ACHN (cell line): ENCODE measurements at places on chromosomes 11 and 22.

GRCh38 chr22:41970601-41971000, 1.4 kb downstream of the SEPTIN3 start:
- no peak for DNase-seq

DNA sequence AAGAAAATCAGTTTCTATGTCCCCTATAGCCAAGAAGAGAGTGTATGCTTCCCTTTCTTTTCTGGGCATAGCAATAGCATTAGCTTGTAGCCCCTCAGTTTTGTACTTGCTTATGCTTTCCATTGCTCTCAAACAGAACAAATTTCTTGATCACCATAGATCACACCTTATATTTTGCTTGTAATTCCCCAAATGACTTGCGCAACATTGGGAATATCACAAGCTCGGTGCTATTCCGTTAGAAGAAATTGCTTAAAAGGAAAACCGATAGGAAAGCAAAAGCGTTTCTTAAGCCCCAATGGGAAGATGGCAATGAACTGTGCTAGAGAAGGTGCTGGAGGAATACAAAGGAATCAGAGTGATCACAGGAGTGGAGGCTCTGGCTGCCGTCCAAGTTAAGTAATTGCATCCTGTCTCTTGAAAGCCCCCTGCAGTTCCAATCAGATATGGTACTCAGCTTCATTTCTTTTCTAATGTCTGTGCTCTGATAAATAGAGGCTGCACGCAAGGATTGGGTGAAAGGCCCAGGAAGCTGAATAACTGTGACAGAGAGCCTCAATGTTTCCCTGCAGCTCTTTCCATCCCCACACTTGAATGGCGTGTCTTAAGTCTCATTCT, 182.1 kb upstream of the KIRREL3 start:
- DNase-seq = no peak

DNA sequence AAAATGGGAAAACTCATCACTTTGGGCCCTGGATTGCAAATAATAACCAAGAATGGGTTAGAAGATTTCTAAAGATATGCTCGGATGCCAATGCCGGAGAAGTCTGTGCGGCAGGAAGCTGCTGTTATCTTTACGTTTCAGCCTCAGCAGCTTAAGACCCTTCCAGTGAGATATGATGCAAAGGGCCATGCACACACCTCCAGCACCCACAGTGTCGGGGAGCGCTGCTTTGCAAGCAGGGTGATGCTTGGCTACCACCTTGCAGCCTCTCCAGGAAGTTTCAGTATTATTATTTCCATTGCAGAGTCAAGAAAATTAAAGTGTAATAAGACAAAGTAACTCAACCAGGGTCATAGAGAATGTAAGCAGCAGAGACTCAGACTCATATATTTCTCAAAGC, 37.3 kb downstream of the LARGE1 start:
- no peak for DNase-seq

DNA sequence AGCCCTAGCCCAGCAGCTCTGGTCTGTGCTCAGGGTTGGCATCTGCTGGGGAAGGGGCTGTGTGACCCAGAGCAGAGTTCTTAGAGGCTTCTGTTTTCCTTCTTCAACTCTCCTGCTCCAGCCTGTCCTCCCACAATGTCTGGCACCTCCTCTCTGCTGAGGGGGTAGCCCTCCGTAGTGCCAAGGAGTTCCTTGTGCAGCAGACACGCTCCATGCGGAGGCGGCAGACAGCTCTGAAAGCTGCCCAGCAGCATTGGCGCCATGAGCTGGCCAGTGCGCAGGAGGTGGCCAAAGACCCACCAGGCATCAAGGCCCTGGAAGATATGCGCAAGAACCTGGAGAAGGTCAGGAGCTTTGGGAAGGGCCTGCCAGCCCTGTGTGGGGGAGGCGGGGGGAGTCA, 69.3 kb downstream of the CEP164 start:
- no peak for DNase-seq

DNA sequence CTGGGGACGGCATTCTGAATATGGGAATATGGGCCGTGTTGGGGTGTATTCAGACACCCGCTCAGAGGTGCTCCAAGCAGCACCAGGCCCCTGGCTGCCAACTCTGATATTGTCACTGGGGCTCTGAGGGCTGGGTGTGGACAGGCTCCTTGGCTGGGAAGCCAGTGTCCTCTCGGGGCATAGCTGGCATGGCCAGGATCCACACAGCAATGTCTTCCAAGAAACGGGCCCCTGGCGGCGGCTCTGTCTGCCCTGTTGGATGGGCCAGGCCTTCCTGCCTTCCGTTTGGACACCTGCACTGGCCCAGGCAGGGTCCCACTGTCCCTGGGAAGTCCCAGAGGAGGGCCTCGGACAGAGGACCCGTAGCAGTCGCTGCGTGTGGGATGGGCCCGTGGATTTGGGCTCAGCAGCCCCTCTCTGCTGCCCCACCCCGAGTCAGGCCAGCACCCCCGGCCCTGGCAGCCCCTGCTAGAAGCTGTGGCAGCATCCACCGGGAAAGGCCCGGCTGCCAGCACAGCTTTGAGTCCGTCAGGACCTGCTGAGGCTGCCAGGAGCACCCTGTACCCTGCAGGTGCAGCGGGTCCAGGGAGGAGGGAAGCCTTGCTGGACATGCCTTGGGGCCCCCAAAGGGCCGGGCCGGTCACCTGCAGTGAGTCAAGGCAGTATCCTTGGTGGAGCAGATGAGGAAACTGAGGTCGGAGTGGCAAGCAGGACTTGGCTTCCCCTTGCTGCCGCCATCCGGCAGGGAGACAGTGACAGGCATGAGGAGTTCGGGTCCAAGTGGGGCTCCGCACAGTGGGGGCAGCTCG, 4.1 kb downstream of the PANX2 start:
- DNase-seq = no peak

DNA sequence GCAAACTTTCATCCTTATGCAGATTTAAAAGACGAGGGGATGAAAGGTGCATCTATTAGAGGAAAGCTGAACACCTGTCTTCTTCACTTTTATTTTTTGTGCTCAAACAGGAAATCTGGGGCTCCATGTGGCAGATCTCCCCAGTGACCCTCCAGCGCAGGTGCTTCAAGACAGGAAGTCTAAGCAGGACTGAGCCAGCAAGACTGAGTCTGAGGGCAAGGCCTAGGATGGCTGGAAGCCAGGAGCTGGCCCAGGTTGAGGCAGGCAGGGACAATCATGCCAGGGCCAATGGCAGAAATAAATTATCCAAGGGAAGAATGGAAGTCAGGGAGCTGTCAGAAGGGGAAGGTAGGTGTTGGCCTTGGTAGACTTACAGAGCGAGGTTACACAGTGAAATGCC, 101.1 kb upstream of the SPON1 start:
- no peak for DNase-seq

DNA sequence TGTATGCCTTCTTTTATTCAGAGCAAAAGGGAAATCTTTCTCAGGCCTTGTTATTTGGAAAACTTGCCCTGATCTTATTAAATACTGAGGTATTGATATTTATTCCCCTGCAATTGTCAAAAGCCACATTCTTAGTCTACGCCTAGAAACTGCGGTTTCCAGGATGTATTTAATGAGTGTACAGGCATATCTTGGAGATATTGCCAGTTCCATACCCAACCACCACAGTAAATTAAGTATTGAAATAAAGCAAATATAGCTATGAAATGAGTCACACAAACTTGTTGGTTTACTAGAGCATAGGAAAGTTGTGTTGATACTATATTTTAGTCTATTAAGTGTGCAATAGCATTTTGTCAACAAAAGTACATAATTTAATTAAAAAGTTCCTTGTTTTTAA, 152.7 kb upstream of the CCDC179 start:
- no peak for DNase-seq

GRCh38 chr22:44928711-44929358, 81.0 kb downstream of the PHF21B start:
- DNase-seq = no peak

- DNase-seq = peak; percentile 49
Measured at GRCh38 chr11:898143-898511, 12.5 kb downstream of the CHID1 start.

- DNase-seq = peak; percentile 89
Measured at GRCh38 chr11:128207861-128208321, 379.5 kb downstream of the ETS1 start.

DNA sequence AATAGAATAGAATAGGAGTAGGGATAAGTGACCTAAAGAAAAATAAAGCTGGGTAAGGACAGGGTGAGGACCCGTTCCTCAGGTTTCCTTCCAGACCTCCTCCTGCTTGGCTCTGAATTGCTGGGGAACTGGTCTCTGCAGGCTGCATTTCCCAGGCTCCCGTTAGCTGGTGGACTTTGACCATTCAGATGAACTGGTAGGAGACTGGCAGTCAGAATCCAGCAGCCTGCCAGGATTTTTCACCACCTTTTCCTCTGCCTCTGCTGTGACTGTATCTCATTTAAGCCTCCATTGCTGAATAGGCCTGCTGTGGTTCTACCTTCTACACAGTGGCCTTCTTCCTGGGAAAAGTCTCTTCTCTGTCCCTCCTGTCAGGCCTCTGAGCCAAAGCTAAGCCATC, 24.6 kb upstream of the SMPD1 start:
- DNase-seq = no peak

DNA sequence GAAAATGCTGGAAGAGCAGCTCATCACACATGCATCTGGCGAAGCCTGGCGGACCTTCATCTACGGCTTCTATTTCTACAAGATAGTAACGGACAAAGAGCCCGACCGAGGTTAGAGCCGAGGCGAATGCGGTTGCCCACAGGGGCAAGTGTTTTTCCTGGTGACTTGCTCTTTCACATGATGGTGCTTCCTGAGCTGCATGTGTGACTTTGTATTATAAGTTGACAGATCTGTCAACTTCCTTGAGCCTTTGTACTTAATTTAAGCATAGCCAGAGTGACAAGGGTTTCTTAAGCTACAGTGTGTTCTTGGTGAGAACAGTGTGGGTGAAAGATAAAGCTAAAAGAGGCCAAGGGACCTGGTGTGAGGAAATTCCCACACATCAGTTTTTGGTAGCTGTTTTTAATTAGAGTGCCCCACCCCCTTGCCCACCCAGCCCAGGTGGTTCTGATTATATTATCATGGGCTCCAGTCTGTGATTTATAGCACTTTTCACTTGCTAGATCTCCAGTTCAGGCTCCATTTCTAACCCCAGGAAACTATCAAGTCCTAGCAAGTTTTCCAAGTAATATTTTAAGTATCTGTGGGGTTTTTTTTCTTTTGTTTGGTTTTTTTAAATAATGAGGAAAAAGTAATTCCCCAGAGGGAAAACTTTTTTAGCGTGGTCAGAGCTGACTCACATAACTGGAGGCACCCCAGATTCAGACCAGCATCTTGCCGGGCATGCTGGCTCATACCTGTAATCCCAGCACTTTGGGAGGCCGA, 68.0 kb upstream of the YWHAH start:
- no peak for DNase-seq

- DNase-seq = no peak
Measured at GRCh38 chr11:569158-569885, 6.9 kb upstream of the PHRF1 start.

- no peak for DNase-seq
Measured at GRCh38 chr11:101582989-101583250, 887 bp downstream of the TRPC6 start.

DNA sequence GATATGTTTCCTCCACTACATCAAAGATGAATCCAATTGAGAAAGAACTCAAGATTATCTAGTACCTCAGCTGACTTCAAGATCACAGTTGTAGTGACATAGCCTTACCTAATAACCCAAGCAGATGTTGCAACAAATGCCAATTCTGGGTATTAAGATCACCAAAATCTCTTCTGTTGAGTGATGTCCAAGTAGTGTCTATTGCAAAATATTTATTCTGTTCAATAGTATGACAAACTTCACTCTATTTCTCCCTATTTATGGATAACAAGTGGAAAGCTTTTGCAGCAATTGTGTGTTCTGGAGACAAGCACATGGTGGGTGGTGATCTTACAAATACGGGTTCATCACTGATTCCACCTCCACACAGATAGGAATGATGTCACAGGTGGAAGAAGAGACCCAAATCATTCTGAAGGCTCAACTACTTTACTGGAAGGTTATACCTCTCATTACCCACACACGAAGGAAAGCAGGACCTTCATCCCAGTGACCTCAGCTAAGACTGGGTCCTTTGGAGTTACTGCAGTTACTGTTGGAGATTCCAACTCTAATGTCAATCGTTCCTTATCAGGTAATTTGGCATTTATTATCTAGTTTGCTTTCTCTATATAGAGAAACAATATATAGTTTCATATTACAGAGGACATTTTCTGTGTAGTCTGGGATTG, 72.0 kb downstream of the CD44 start:
- no peak for DNase-seq

DNA sequence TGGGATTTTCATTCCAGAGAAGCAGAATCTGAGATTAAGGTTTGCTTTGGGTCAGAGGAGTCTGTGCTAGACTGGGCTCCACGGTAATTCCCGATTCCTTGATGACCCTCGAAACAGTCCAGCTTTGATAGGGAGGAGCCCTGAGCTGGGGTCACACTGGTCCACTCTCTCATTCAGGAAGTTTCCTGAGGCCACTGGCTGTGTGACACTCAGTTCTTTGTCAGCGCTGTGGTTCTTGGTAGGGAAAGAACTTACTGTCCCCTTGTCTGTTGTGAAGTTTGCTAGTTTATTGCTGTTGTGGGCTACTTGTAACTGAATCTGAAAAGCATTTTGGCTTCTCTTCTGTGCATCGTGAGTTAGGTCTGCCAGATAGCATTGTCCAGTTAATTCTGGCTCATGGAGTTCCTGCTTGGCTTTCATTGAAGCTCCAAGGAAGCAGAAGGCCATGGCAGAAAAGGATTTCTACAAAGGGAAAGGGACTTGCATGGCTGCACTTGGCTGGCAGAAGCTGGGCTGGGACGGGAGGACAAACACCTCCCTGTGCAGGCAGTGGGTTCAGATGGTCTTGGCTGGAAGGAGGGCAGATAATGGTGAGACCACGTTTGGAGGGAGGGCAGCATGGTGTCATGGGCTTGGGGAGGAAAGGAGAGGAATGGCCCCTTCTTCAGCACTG, 23.3 kb downstream of the BCR start:
- DNase-seq = no peak

- no peak for DNase-seq
Measured at GRCh38 chr11:115843685-115844084, 339.5 kb upstream of the CADM1 start.

DNA sequence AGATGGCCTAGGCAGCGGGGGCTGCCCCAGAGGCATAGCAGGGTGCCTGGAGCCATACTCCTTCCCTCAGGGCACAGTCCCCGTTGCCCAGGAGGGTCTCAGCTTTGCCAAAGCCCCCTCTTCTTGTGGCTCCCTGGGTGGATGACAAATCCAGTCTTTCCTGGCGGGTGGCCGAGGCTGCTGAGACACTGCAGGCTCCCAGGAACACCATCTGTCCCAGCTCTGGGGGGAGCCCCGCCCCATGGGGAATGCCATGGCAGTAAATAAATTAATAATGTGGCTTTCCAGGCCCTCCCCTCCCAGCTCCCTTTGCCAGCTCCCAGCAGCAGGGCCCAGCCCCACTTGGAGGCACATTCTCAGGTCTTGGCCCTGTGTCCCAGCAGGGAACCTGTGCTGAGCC, 45.0 kb downstream of the PDE2A start:
- DNase-seq = no peak

- no peak for DNase-seq
Measured at GRCh38 chr11:119921571-119921970, 192.6 kb upstream of the NECTIN1 start.

- DNase-seq = no peak
Measured at GRCh38 chr22:31155422-31155821, 4.6 kb upstream of the RNF185 start.

- peak; percentile 86 for DNase-seq
Measured at GRCh38 chr22:27461470-27461869, 340.1 kb downstream of the MN1 start.

GRCh38 chr11:75598264-75598663, 36.2 kb downstream of the SERPINH1 start:
- DNase-seq = no peak
